ENCODE measurements at places on chromosomes 1 and 21.

- DNase-seq: no peak
These were observed 20.1 kb downstream of the FAAP20 start for GRCh38 chr1:2174348-2175054.

DNA sequence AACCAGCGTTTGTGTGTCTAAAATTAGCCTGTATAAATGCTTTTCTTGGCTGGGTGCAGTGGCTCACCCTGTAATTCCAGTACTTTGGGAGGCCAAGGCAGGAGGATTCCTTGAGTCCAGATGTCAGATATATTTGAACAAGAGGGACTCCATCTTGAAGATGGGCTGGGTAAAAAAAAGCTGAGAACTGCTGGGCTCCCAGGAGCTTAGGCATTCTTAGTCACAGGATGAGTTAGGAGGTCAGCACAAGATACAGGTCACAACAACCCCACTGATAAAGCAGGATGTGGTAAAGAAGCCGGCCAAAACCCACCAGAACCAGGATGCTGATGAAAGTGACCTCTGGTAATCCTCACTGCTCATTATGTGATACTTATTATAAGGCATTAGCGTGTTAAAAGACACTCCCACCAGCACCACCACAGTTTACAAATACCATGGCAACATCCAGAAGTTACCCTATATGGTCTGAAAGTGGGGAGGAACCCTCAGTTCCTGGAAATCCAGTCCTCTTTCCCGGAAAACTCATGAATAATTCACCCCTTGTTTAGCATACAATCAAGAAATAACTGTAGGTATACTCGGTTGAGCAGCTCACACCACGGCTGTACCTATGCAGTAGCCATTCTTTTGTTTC, 36.2 kb upstream of the ZNF496 start:
- DNase-seq: no peak

DNA sequence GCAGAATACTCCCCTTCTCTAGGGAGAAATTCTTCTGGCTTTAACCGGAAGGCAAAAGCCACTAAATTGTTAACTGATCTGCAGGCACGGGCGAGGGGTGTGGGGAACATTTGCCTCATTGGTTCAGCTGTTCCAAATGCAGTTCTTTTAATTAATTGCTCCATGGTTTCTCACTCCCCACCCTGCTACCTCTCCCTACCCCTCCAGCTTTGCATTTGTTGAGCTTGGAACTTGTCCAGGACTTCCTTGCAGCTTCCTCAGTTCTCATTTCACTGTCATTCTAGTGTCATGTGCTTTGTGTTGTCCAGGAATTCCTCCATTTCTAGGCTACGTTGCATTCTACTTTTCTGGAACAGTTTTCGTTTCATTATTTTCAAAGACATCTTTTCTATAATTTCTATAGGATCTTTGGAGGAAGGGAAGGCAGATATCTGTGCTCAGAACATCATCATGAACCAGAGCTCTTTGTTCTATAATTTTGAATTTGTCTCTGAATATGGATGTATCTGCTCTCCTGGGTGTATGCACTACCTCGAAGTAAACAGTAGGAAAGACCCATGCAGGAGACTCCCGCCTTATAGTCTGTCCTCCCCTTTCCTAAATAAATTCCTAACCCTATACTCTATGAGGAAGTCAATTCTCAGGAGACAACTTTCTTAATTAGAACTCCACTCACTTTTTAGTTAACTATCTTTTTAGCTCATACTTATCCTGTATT, 132.4 kb upstream of the LMO4 start:
- DNase-seq: no peak

- no peak for DNase-seq
These were observed 11.3 kb downstream of the NFIA start for GRCh38 chr1:61093525-61094137.

GRCh38 chr21:46078322-46078977, 19.5 kb upstream of the COL6A2 start:
- no peak for DNase-seq

DNA sequence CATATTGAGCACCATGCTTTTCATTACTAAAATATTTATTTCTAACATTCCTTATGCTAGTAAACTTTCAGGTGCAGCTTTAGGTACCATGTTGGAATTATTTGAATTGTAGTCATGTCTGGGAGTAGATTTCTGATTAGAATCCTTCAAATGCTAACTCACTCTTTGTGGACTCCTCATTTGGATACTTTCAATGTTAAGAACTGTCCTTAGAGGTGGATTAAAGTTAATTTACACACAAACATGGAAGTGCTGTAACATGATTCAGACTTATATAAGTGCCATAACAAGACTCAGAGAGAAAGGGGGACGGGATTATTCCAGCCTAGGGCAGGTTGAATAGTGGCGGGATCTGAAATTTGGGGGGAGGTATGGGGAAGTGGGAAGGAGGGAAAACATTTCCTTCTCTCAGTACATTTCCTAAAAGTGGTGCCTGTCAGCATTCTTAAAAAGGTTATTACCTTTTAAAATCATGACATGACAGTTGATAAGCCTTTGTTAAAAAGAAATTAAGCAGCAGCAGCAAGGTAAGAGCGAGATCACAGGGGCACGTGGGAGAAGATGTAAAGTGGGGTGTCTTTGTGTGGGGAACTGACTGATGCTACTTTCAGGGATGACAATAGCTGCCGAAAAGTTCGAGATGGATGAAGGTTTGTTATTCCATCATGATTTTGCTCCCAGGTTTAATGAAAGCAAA, 44.4 kb downstream of the HHAT start:
- DNase-seq: no peak

DNA sequence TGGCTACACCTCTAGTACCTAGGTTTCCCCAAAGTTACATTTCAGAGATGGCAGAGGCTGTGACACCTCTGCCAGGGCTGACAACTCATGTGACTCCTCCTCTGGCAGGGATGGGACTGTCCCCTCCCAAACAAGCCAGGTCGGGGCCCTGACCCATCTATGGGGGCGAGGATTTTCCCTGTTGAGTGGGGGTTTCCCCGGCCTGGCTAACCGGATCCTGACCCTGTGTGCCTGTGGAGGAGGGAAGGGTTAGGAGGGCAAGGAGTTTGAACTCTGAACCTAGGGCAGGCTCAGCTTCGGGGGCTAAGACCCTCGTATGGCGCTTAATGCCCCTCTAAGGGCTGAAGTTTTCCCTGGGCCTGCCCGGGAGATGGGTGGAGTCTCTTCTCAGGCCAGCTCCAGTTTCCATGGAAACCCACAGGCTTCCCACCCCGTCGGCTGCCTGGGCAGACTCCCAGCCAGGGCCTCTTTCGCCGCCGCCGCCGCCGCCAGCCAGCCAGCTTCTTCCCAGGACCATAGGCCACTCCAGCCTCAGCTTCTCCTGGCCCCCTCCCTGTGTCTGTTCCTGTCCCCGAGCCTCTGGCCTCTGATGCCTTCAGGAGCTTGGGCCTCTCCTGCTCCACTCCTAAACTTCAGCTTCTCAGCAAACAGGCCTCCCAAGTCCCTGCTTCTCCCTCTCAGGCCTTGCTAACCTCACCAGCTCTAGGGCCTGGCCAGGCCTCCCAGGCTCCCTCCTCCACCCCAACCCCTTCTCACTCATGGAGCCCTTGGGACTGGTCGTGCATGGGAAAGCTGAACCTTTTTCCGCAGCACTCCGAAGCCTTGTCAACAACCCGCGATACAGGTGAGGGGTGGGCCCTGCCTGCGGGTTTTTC, at the start of gene BTBD19:
BTBD19 (plus strand) TSS at position 461 of the 875 bp plus-strand sequence; CDS start at position 759, 298 bp downstream.
- DNase-seq: peak; percentile 75

- no peak for DNase-seq
These were observed 37.2 kb downstream of the LRRC8C start for GRCh38 chr1:89670163-89670562.

- no peak for DNase-seq
These were observed 21.3 kb upstream of the TARBP1 start for GRCh38 chr1:234500269-234500668.

- no peak for DNase-seq
These were observed 19.7 kb downstream of the PPFIA4 start for GRCh38 chr1:203045821-203046594.

DNA sequence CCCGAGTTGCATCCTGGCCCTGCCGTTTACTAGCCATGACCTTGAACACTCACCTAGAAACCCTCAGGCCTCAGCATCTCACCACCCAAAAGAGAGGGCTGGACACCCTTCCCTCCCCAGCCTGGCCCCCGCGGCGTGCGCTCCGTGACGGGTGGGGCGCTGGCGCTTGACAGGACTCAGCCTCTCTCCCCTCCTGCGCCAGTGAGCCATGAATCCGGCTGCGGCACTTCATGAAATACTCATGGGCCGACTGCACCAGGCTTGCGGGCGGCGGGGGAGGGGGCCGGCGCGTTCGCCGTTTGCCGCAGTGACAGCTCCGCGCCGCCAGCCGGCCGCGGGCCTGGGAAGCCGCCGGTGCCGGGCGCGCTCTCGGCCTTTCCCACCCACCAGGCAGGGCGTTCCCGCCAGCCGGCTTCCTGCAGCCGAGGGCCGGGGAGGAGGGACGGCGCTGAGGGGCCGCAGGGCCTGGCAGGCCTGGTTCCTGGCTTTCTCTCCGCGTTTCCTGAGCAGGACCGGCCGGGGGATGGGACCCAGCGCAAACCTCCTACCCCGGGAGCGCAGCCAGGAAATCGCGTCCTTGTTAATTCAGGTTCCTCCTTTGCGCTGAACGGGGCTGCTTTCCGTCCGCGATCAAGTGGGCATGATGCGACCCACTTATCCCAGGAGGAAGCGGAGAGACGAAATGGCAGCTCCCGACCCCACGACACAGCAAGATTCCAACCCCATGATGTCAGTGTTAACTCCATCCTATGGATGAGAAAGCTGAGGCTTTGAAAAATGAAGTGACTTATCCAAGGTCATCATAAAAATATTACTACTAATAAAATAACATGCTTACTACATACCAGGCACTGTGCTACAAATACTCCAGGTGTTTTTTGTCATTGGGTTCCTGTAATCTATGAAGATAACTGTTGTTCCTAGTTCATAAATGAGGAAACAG, 9.1 kb upstream of the LUZP1 start:
- peak; percentile 36 for DNase-seq

DNA sequence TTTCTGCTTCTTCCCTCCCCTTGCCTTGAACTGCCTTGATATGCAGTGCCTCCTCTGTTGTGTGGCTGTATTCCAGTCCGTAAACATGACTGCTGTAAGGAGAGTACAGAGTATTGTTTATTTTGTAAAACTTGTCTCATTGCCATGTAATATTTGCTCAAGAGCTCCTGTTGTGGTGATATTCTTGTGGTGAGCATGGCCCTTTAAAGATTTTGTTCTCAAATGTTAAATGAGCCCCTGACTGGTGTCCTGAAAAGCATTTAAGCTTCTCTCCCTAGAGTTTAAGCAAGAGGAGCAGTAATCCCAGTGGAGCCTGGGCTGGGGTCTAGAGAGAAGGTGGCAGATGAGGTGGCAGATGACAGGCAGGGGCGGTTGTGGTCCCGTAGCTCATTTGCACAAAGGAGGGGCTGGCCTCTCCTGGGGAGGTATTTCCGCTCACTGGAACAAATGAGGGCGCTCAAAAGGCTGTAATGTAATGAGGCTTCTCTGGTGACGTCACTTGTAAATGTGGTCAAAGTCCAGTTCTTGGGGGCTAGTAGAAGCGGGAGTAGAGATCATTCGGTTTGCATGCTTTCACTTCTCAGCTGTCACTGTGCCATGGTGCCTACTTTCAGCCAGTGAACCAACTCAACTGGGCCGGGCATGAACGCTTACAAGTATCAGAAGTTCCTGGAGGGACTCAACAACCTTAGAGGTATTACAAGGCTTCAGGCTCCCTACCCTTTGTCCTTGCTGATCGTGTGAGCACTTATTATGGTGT, 46.0 kb upstream of the MACF1 start:
- no peak for DNase-seq

DNA sequence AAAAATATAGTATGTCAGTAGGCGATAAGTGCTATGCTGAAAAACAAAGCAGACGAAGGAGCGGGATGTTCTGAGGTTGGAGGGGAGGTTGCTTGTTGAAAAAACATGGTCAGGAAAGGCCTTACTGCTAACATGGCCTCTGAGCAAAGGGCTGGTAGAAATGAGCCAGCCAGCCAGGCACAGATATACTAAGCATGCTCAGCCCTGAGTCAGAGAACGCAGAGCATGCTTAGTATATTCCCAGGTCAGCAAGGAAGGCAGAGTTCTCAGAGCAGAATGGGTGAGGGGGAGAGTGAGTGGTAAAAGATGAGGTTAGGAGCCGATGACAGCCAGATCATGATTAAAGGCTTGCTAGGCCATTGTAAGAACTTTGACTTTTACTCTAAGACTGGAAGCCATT, 36.7 kb downstream of the ZBTB40 start:
- DNase-seq: no peak

GRCh38 chr1:235290740-235291502, 37.1 kb downstream of the ARID4B start:
- DNase-seq: no peak

- DNase-seq: no peak
These were observed 645.5 kb downstream of the ADGRL2 start for GRCh38 chr1:82446236-82446635.

DNA sequence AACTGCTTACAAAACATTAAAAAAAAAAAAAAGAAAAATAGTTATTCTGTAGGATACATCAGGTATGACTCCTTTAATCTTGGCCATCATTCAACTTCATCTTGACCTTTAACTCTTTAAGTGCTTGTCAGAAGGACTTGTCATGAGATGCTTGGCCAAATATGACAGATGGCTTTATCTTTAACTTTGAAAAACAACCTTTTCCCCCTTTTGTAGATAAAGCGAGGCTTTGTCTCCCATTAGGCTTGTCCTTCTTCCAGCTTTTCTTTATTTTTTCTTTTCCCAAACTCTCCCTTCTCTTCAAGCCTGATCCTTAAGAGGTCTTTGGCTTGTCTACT, 2.3 kb downstream of the SRSF10 start:
- no peak for DNase-seq

DNA sequence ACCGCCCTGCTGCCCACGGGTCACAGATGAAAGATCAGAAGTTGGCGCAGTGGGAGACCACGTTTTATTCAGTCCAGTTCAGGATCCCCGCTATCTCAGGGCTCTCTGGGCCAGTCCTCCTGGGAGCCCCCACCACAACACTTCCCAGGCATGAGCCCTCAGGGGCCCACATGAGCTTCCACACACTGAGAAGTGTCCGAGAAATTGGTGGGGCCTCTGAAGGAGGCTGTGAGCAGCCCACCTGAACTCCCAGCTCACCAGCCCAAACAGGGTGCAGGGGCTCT, 12.1 kb downstream of the TRIM46 start:
- no peak for DNase-seq

GRCh38 chr1:111653709-111654108, 34.1 kb downstream of the RAP1A start:
- no peak for DNase-seq

DNA sequence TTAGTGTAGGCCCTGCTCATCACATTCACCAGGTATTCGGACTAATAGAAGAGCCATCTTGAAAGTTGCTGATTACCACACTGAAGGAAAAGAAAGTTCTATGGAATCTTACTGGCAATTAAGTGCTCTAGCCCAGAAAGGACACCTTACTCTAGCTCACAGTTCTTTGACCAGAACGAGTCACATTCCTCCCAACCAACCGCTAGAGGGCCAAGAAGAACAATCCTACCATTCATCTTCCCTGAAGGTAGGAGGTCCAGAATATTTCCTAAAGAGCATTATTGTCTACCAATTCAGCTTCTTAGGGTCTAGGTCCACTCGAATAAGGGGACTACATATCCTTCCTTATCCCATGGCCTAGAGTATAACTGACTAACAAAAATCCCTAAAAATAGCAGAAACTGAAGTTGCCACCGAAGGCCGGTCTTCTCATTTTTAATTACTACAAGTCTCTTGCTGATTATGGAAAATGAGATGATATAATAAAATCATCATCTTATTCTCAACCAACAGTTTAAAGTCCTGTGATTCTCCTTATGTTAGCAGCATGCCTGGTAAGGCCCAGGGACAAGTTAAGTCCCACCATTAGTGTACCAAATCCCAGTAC, 2.7 kb upstream of the FMO1 start:
- DNase-seq: no peak

- no peak for DNase-seq
These were observed 1.6 kb downstream of the SRSF11 start for GRCh38 chr1:70222716-70223235.
